CD4-positive, alpha-beta T cell treated with Interleukin-15 for 1 hour (primary cell): ENCODE measurements at places on chromosomes 2 and 18.

GRCh38 chr2:207459990-207460757, 69.6 kb upstream of the CREB1 start:
- no peak for DNase-seq

GRCh38 chr2:127056631-127057370, 50.2 kb downstream of the BIN1 start:
- DNase-seq, result no peak

GRCh38 chr18:62187543-62188510, 772 bp downstream of the RELCH start:
- peak; percentile 17 for DNase-seq

GRCh38 chr2:109525836-109526235, 87.9 kb downstream of the SEPTIN10 start:
- peak; percentile 2 for DNase-seq

GRCh38 chr18:13376298-13376840, 157.8 kb downstream of the LDLRAD4 start:
- peak; percentile 50 for DNase-seq

- no peak for DNase-seq
These were observed 523.1 kb upstream of the FSIP2 start for GRCh38 chr2:185215497-185215896.

- DNase-seq, result no peak
These were observed 167.3 kb upstream of the NOSTRIN start for GRCh38 chr2:168635065-168635577.

- no peak for DNase-seq
These were observed 275.3 kb downstream of the INSIG2 start for GRCh38 chr2:118363604-118364003.

DNA sequence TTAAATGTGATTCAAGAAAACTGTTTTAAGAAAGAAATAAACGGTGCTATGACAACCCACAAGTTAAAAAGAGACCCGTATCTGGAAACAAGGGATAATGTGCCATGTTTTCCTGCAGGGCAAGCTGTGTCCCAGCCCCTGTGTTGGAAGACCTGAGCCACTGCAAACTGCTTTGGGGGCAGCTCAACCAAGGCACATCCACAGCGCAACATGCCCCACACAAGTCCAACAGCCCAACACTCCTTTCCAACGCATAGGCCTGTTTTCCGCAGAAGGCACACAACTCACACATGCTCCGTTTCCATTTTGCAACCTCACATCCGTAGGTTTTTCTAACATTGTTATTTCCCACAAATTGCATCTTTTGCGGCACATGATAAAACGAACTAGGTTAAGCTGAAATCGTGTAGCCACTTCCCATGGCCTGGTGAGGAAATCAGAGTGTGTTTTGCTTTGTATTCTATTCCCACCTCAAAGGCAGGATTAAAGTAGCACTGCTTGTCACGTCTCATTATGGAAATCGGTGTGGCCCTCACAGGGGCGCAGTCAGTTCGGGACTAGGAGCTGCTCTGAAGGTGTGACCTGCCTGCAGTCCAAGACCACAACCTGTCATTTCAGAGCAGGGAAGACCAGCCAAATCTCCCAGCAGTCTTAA, 50.5 kb upstream of the ZNF516 start:
- no peak for DNase-seq

- no peak for DNase-seq
These were observed 285.1 kb downstream of the TNS1 start for GRCh38 chr2:217717646-217718045.

DNA sequence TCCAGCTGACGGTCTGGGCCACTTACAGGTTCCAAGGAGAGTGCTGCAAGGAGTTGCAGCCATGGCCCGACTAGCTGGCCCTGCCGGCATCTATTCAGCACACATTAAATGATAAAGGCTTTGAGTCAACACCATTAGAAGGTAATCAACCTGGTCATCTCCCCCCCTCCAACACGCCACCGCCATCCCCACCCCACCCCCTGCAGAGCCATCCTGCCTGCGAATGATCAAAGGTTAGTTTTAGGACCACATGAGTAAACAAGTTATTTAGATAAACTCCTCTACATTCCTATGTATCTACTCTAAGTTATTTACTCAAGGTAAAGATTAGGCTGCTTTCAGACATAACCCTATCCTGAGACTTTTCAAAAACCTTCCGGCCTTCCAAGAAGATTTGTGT, 349.3 kb upstream of the SLC39A10 start:
- no peak for DNase-seq

DNA sequence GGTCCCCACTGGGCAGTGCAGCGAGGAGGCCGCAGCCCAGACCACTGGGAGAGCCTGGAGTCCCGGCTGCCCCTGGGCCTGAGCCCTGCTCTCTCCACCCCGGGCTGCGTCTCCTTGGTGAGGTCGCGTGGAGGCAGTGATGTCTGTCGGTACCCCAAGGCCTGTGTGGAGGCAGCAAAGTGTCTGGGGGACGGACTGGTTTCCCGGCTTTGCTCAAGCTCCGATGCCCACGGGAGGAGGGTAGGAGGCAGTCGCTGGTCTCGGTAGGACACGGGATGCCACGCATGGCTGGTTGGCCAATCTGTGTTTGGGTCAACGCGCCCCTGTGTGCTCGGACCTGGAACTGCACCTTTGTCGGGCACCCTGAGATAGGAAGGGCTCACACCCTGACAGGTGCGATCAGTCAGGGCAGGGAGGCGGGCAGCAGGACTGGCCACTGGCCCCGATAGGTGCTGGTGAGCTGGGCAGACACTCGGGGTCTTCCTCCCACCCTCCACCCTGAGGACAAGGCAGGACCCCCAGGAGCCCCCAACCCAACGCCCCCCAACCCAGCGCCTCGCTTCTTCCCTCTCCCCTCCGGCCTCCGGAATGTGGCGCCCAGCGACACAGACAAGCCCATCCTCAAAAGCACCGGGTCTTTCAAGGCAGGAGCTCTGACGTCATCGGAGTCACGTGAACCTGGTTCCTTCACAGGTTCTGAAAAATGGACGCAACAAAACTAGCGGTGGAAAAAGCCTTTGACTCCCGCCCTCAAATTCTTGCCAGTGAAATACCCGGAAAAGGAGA, 288.6 kb downstream of the NDUFA10 start:
- DNase-seq, result peak; percentile 14

DNA sequence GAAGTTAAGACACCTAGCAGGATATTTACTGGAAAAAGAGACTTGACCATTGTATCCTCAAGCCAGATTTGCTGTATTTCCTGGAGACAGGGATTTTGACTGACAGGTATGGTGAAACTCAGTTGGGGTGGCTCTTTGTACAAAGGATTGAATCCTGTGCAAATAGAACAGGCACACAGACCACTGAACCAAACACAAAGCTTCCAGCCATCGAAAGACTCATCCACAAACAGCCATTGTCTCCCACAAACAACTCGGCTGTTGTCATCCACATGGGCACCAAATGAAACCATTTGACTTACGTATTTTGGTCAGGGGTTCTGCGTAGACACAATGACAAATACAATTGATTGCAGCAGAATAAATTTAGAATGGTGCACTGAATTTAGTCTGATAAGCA, 15.9 kb downstream of the RNF152 start:
- DNase-seq, result no peak

- no peak for DNase-seq
These were observed 18.9 kb downstream of the PIK3C3 start for GRCh38 chr18:41973983-41974382.

GRCh38 chr18:49999128-49999527, 185.8 kb upstream of the ACAA2 start:
- DNase-seq, result no peak

GRCh38 chr2:11397513-11397912, 53.1 kb upstream of the ROCK2 start:
- DNase-seq, result no peak

DNA sequence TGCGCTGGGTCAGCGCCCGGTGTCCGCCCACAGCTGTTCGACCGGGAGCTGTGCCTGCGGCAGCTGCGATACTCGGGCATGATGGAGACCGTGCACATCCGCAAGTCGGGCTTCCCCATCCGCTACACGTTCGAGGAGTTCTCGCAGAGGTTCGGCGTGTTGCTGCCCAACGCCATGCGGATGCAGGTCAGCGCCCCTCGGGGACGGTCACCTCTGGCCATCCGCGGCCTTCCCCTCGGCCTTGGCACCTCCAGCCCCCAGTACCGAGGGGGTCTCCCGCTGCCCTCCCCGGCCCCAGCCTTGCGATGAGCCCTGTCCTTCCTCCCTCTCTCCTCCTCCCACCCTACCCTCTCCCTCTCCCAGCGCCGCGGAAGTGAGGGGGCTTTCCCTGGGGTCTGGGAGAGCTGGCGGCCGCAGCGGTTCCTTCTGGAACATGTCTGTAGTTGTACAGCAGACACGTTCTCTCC, 53.2 kb upstream of the GPR17 start:
- no peak for DNase-seq

DNA sequence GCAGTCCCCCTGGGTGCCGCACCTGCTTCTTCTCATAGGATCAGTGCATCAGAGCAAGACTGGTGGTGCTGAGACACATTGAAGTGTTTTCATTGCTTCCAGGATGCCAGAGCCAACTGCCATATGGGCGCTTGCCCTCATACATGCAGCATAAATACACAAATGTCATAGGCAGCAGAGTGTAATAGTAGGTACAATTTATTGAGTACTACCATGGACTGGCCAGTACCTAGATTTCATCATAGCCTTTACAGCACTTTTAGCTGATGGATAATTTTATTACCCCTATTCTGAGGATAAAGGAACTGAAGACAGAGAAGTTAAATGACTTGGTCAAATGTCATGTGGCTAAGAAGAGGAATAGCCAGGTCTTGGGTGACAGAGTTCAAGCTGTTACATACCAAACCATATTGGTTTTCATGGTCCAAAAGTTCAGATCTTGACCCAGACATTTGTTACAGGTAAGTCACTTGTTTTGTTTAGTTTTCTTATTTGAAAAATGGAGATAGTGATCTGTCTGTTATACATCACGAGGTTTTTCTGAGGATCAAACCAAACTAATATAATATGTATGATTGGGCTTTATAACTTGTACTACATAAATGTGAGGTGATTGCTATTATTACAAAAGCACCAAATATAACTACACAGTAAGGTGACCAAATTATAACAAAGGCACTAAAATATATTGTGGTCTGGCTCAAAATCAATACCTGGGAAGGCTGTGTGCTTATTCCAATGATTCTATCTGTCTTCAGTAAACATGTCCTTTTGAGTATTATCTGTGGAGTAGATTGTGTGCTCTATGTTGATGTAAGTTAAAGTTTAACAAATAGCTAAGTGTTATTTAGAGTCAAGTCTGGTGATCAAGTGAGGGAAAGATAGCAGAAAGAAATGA, 151.9 kb upstream of the CYRIA start:
- DNase-seq, result no peak

- DNase-seq, result no peak
These were observed 121.5 kb downstream of the LPIN1 start for GRCh38 chr2:11867926-11868325.
